Retinal pigment epithelial cell (primary cell): ENCODE measurements at places on chromosomes 13 and 19.

- no peak for DNase-seq
Observed at GRCh38 chr13:110133425-110134235, 173.3 kb downstream of the COL4A1 start.

DNA sequence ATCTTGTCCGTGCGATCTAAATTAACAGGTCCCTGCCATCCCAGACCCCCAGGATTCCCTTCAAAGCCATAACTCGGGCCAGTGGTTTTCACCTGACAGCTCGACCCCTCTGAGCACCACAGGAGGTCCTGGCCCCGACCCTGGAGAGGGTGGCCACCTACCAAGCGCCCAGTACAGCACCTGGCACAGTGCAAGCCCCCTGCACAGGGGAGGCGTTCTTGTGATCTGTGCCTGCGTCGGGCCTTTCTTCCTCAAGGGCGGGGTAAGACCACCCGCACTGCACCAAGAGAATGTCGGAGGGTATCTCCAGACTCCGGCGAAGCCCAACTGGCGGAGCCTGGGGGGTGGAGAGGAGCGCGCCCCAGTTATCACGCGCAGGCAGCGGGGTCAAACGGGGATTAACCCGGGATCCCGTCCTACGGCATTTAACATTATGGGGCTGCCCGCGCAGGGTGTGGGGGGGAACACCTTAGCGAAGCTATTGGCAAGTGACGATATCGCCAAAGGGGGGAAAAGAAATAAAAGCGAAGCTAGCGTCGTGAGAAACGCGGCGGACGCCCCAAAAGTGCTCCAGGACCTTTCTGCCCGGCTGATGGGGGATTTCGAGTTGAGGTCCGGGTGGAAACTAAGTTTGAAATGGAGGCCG is 1.3 kb upstream of the HNRNPL start:
- no peak for DNase-seq

GRCh38 chr13:59823486-59823885 is 340.2 kb downstream of the DIAPH3 start:
- peak; percentile 19 for DNase-seq

GRCh38 chr19:932648-933552 is 7.1 kb downstream of the ARID3A start:
- no peak for DNase-seq
